ENCODE measurements at places on chromosomes 2 and 18. TPM values are rescaled to one million over a fixed set of nuclear protein-coding genes. Genes with fewer than 3 reads are reported as not detected.

The SLC25A52 gene
- not detected for total RNA-seq

DNA sequence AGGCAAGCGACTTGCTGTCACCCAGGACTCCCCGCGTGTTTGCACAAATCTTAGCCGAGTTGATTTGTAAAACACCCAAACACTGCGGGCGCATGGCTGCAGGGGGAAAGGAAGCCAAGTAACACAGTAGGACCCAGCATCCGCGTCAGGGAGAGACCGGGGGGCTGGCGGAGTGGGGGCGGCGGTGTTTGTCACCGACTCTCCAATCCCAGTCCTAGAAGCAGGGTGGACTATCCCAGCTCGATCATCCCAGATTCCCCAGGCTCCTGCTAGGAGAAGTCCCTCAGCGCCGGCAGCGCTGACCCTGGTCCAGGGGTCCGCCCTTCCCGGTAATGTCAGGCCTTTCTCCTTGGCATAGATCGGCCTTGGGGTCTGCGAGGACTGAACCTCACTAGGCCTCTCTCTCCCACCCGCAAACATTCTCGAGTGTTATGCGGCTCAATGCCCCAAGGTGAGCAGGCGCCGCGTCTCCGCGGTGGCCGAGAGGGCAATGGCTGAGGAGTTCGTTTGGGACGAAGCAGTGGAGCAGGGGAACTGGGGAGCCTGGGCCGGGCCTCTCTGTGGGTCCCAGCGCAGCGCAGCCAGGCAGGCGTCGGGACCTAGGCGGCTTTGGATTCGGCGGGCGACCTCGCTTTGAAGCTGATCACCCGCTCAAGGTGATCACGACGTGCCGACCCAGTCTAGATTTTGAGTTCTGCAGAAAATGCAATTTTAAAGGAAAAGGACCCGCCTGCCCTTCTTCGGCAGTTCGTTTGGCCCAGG, 1.5 kb upstream of the GDF7 start:
- peaks cover 6% of the 10 kb centered on the region for H3K27me3 ChIP-seq
- no peak for DNase-seq

GRCh38 chr18:56844556-56844955, 193.4 kb downstream of the WDR7 start:
- no peaks in the 10 kb centered on the region for H3K27me3 ChIP-seq
- no peak overlapping the region for H3K4me3 ChIP-seq
- no peaks in the 10 kb centered on the region for H3K36me3 ChIP-seq

The DSC1 gene
- not detected for total RNA-seq

GRCh38 chr2:232456296-232457120, 555 bp downstream of the ALPI start:
- H3K27ac ChIP-seq = no peak overlapping the region
- no peak overlapping the region for H3K4me3 ChIP-seq
- no peaks in the 10 kb centered on the region for H3K4me1 ChIP-seq
- no peaks in the 10 kb centered on the region for H3K36me3 ChIP-seq
- DNase-seq = no peak

DNA sequence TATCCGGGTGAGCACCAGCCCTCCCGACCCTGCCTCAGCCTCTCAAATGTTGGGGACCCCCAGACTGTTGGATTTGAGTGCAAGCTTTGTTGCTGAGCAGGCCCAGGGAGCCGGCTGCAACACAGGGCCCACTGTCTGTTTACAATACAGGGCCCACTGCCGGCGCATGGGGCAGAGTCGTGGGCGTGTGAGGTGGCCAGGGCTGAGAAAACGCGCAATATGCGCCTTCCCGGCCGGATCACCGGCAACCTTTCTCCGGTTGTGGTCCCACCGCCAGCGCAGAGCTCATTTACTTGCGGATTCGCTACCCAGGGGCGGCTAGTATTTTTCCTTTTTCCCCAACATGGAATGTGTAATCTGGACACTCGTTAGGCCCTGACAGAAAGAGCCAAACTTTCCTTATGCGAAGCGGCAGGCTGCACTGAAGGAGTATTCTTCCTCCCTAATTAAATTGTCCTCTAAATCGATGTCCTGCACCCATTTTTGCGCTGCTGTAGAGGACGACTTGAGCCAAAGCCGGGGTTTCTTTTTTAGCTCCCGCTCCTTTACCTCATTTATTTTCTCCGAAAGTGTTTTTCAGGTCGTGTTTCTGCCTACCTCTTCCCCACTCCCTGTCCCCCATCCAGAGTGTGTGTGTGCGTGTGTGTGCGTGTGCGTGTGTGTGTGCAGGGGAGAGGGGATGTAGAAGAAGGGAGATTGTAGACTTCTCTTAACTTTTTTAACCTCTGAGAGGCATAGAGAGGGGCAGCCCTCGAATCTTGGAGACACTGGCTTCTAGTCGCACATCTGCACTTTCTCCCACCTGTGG, 2.7 kb downstream of the OTX1 start:
- H3K4me3 ChIP-seq = no peak overlapping the region
- H3K27ac ChIP-seq = no peak overlapping the region
- DNase-seq = no peak
- peaks cover 49% of the 10 kb centered on the region for H3K27me3 ChIP-seq
- H3K36me3 ChIP-seq = no peaks in the 10 kb centered on the region

DNA sequence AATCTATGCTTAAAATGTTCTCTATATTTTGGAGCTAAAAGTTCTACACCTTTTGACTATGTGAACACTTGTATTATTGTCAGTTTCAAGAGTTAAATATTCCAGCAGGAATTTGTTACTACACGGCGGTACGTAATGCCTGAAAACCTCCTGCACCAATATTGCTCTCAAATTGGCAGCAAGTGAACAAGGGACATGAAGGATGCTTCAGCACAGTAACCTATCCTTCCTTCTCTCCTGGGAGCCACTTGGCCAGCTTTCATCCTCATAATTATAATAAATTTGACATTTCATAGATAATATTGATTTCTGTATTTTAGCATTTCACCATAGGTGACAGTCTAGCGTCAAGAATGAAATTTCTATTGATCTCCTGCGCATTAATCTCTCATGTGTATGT, 197.6 kb downstream of the NR4A2 start:
- no peak for DNase-seq
- H3K4me1 ChIP-seq = no peaks in the 10 kb centered on the region
- no peaks in the 10 kb centered on the region for H3K27me3 ChIP-seq

The IGFBP2 gene
- 398 TPM for total RNA-seq

- H3K4me1 ChIP-seq = no peaks in the 10 kb centered on the region
- no peak overlapping the region for H3K4me3 ChIP-seq
- no peaks in the 10 kb centered on the region for H3K27me3 ChIP-seq
- DNase-seq = no peak
- H3K36me3 ChIP-seq = no peaks in the 10 kb centered on the region
These were observed 52.4 kb downstream of the LPIN1 start for GRCh38 chr2:11798701-11799435.

The UGGT1 gene
- total RNA-seq = 35.7 TPM

DNA sequence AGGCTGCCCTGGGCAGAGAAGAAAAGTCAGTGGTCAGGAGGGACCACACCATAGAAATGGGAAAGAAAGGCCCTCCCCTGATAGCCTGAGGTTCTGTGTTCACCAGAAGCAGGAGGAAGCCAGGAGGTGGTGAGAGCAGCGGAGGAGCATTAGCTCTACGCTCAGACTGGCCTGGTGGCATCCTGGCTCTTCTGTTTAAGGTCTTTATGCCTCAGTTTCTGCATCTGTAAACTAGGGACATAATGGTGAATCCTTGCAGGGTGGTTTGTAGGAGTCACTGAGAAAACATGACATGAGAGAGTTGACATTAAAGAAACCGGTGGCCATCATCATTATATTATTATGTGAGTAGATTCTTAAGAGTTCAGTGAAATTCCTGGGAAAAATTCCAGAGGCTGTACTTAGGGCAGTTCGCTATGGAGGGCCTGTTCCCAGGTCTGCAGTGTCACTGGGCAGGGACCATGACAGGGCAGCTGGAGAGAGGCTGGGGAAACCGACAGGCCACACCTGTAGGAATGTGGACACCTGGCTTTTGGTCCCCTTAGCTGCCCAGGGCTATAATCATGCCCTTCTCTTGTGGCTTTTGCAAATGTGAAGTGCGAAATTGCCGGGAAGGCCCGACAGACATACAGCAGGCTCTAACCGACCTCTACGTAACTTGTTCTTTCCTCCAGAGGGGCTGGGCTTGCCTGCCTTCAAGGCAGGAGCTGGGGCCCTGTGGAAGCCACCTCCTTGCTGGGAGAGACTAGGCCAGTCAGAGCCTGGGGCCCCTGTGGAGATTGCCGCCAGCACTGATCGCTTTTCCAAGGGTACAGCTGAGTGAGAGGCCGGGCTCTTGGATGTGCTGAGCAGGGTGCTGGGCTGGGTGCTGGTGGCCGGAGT, 31.0 kb downstream of the GLI2 start:
- H3K36me3 ChIP-seq = no peaks in the 10 kb centered on the region
- peak; percentile 22 for DNase-seq
- H3K27ac ChIP-seq = peak overlapping the region; percentile 74
- H3K4me3 ChIP-seq = no peak overlapping the region

The PAIP2B gene
- total RNA-seq = 6.2 TPM

The UGT1A8 gene
- not detected for total RNA-seq

DNA sequence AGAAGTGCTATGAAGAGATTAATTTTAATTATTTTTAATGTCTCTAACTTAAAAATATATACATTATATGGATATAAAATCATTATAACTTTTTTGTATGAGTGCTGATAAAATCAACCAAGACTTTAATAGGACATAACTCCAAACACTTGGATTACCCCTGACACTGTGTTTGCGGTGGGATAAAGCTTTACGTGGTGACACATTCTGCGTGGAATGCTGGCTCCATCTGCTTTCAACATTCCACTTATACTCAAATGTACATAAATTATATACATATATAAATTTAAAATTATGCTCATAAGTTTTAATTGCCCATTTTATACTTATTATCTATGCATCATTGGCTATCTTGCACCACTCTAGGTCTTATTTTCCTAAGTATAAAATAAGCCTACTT, 30.5 kb downstream of the LINC00305 start:
- DNase-seq = no peak
- H3K27me3 ChIP-seq = no peaks in the 10 kb centered on the region
- H3K4me3 ChIP-seq = no peak overlapping the region
- H3K36me3 ChIP-seq = no peaks in the 10 kb centered on the region
- no peak overlapping the region for H3K27ac ChIP-seq

DNA sequence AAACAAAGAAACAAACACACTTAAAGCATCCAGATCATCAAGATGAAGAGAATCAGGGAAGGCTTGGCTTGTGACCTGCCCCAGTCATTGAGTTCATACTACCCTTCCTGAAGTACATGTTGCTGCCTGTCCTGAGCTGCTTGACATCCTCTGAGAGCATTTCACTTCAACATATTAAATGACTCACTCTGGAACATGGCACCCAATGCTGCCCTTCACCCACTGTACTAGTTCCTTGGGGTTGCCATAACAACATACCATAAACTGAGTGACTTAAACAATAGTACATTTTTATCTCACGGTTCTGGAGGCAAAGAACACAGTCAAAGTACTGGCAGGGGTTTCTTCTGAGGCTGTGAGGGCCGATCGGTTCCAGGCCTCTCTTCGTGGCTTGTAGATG, 371.3 kb downstream of the RNF144A start:
- H3K36me3 ChIP-seq = no peaks in the 10 kb centered on the region
- no peaks in the 10 kb centered on the region for H3K4me1 ChIP-seq
- no peak for DNase-seq
- H3K27ac ChIP-seq = no peak overlapping the region
- H3K27me3 ChIP-seq = no peaks in the 10 kb centered on the region

DNA sequence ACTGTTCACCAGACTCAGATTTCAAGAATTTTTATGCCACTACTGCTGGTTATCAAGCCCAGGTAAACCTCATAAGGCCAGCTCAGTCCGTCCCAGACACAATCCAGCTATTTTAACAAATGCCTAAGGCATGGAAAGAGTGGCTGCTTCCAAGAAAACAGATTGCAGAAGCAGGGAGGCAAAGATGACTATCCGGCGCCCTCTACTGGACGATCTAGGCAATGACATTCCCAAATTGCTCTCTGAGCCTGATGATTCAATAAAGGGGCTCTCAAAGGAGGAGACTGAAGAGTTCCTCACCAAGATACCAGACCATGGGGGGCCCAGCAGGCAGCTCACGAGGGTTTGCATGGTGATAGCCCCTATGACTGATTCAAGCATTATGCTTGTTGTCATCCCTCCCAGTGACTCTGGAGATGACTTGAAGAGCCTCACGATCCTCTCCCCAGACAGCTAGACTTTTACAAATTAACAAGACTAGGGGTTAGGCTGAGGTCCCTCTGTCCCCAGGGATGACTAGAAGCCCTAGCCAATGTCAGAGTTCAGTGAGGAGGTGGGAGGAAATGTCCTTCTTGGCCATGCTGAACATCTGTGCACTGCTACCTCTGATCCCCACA, 25.0 kb downstream of the SERPINB8 start:
- no peak overlapping the region for H3K4me3 ChIP-seq
- no peaks in the 10 kb centered on the region for H3K36me3 ChIP-seq
- H3K27me3 ChIP-seq = no peaks in the 10 kb centered on the region
- no peaks in the 10 kb centered on the region for H3K4me1 ChIP-seq

The ZFP36L2 gene
- 40.0 TPM for total RNA-seq

GRCh38 chr2:178404368-178404767, 46.6 kb downstream of the PRKRA start:
- no peaks in the 10 kb centered on the region for H3K36me3 ChIP-seq
- no peak overlapping the region for H3K27ac ChIP-seq
- no peaks in the 10 kb centered on the region for H3K4me1 ChIP-seq
- no peak for DNase-seq
- H3K4me3 ChIP-seq = no peak overlapping the region

GRCh38 chr2:161384864-161385263, 31.2 kb upstream of the TBR1 start:
- no peaks in the 10 kb centered on the region for H3K27me3 ChIP-seq
- no peak for DNase-seq
- H3K36me3 ChIP-seq = no peaks in the 10 kb centered on the region

The IL1R2 gene
- 4.5 TPM for total RNA-seq

The CHRNG gene
- total RNA-seq = not detected

GRCh38 chr18:7458884-7459283, 108.2 kb upstream of the PTPRM start:
- DNase-seq = no peak
- H3K4me3 ChIP-seq = no peak overlapping the region

The FRZB gene
- 9.5 TPM for total RNA-seq

The SAG gene
- not detected for total RNA-seq

The ARHGEF4 gene
- total RNA-seq = 26.2 TPM

The PLGLB1 gene
- not detected for total RNA-seq

The TNFRSF11A gene
- 5.3 TPM for total RNA-seq

- H3K36me3 ChIP-seq = no peaks in the 10 kb centered on the region
- no peaks in the 10 kb centered on the region for H3K27me3 ChIP-seq
- no peak overlapping the region for H3K4me3 ChIP-seq
- no peaks in the 10 kb centered on the region for H3K4me1 ChIP-seq
These were observed 60.3 kb downstream of the STEAP3 start for GRCh38 chr2:119283873-119284331.

Data from uterus (tissue), 4 donors.